GM06990 (cell line): ENCODE measurements at places on chromosomes 4 and X.

DNA sequence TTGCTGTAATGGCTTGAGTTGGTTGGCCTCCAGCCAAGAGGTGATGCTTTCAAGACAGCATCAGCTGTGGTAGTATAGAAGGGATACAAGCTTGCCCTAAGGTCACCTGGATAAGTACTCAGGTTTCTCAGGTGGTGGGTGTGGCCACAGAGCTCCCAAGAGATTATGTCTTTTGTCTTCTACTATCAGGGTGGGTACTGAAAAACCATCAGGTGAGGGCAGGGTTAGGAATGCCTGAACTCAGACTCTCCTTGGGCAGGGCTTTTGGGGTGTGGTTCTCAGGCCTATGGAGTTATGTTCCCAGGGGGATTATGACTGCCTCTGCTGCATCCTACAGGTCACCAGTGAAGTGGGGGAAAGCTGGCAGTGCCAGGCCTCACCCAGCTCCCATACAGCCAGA, 654.6 kb upstream of the GALNT7 start:
- no peak for DNase-seq

- no peak for DNase-seq
These were observed 60.0 kb downstream of the C4orf50 start for GRCh38 chr4:5958199-5958735.

GRCh38 chrX:39921838-39922237, 175.9 kb downstream of the BCOR start:
- no peak for DNase-seq

DNA sequence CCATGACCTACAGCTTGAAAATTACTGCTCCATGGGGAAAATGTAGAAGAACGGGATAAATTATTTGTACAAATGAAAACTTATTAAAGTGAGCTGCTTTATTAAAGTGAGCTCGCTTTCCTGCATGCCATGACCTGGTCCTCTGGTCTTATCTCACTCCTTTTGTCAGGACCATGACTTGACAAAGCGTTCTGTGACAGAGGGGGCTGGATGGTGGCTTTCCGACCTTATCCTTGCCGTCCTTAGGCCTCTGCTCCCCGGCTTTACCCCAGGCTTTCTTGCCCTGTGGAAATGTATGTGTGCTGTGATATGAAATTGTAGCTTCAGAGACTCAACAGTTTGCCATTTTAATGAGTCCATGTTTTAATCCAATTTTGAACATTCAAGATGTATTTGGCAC, 44.0 kb upstream of the FBXW7 start:
- DNase-seq: no peak

DNA sequence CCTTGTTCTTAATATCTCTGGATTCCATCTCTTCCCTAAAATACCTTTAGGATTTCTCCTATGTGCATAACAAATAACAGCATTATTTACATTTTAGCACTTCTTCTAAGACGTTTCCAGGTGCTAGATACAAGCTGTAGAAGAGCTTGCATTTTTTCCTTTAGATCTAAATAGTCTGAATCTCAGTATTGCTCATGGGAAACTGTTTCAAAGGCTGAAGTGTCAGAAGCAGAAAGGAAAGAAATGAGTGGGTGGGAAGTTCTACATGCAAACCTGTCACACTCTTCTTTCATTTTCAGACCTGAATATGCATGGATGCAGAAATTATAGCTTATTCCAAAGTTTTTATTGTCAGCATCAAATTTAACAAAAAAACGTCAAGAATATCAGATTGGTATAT, 41.8 kb downstream of the FGF13 start:
- DNase-seq: no peak

DNA sequence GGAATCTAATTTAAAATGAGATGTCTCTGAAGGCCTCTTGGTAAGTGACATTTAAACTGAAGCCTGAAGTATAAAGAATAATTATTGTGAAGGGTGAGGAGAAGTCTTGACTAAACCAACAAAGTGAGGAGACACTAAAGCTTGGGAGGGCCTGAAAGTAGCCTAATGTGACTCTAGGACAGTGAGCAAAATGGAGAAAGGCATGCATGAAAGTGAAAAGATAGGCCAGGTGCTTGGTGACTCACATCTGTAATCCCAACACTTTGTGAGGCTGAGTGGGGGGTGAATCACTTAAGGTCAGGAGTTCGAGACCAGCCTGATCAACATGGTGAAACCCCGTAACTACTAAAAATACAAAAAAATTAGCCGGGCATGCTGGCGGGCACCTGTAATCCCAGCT, 46.9 kb upstream of the SMARCAD1 start:
- no peak for DNase-seq
